Dorsolateral prefrontal cortex (tissue), 122 donors: ENCODE measurements at places on chromosomes 16 and 17. TPM values are rescaled to one million over a fixed set of nuclear protein-coding genes. Genes with fewer than 3 reads are reported as not detected.

- no peak for DNase-seq
These were observed 276.4 kb downstream of the SOX9 start for GRCh38 chr17:72397223-72397667.

GRCh38 chr17:50685691-50686493, 21.8 kb downstream of the ANKRD40 start:
- peak; percentile 28 for DNase-seq

SLC52A1 gene
- total RNA-seq, result not detected

DNA sequence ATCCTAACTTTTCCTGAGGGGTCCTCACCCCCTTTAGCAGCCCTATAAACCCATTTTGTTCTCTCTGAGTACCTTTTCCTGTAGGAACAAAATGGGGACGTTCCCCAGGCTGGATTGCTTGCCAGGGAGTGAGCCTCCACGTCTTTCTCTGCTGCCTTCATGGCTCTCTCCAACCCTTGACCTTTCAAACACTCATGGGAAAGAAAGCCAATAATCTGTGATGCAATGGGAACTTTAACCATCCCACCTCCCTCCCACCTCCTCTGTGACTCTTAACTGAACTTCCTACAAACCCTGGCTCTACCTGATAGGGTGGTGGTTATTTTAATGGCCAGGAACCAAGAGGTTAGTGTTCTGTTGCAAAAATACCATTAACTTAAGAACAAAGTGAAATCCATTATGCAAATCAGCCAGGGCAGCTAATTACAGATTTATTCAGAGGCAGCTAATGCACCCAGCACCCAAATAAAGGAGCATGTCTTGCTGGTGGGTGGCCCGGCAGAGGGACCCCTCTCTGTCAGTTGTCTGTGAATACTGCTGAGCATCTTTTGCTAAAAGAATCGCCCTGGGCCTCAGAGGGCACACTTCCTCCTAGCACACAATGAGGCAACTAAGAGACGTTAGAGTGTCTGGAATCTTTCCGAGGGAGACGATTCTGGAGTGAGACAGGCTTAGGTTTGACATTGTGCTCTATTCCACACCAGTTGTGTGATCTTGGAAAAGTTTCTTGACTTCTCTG, 3.0 kb downstream of the PIPOX start:
- no peak for DNase-seq

DNA sequence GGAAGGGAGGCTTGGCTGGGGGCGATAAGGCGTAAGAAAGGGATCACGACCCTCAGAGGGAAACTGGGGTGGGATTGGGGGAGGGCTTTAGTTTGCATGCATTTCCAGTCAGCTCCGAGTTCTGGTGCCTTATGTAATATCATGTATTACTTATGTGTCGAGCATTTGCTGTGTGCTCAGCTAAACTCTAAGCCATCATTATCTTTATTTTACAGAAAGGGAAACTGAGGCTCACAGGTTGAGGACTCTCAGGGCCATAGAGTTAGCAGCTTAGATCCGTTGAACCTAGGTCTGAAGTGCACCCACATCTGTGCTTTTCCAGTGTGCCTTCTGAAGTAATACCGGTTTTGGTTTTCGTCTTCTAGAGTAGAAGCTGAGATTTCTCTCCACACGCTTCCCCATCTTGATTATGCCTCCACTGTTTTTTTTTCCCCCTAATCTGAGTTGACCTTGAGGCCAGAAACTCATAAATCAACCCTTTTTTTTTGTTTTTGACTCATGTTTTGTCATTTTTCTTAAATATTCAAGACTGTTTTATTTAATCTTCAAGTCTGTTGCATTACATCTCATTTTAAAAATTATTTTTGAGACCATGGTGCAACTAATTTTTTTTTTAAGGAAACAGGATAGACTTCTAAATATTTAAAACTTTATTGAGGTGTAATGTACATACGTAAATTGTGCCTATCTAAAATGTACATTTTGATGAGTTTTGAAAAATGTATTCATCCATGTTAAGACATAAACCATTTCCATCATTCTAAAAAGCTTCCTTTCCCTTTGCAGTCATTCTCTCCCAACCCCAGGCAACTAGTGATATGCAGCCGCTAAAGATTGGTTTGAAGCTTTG, 741 bp downstream of the CYB5B start:
- no peak for DNase-seq

RCVRN gene
- 1.9 TPM for total RNA-seq

SLC6A2 gene
- not detected for total RNA-seq

- DNase-seq, result no peak
These were observed 10.8 kb upstream of the TLCD3B start for GRCh38 chr16:30041841-30042240.

GRCh38 chr17:66373944-66374817, 71.8 kb downstream of the PRKCA start:
- DNase-seq, result peak; percentile 31

DNA sequence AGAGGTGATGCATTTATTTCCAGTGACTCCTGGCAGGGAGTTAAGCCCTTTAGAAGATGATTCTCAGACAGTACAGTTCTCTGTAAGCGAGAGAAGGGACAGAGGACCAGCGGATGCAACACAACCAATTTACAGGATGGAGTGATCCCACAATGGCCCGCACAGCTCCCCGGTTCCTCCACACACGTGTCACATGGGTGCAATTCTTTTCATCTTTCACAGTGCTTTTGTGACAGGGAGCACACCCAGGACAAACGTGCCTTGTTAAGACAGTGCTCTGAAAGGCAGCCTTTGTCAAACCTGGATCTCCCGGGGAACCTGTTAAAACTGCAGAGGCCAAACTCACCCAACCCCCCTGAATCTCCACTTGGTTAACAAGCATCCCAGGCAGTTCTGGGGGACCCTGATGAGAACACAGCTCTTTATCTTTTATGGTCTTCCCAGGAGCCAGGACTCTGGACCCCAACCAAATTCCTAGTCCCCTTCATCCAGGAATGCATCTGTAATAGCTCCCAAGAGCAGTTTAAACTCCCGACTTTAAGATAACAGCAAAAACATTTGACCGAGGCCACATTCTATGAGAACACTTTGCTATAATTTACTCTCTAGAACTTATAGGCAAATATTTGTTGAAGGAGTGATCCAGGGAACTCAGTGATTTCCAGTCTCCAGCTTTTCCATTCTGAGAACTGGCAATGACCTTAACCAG, 134.9 kb upstream of the CDH5 start:
- DNase-seq, result no peak

GRCh38 chr16:78105517-78105916, 6.1 kb downstream of the WWOX start:
- no peak for DNase-seq

DNA sequence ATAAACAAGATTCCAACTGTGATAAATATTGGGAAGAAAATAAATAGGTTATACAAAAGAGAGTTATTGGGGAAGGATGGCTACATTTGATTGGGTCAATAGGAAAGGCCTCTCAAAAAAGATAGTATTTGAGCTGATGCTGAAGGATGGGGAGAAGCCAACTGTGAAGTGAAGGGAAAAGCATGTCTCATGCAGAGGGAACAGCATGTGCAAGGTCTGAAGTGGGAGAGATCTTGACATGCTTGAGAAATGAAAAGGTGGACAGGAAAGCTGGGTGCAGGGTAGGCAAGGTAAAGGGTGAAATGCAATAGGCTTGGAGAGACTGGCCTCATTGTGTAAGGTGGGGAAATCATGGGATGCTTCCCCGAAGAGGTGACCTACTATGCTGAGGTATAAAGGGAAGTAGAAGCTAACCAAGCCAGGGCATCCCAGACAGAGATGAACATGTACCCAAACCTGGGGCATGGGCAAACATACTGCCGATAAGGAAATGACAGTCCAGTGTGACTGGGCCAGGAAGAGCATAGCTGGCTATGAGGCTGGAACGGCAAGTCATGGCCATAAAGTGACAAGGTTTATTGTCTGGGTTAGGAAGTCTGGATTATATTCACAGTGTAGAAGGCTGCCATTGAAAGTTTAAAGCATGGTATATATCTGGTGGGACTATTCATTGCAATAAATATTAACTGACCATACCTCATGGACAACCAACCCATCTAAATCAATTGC, 91.2 kb downstream of the TOX3 start:
- no peak for DNase-seq

GRCh38 chr16:57572978-57573728, 30.7 kb downstream of the ADGRG5 start:
- no peak for DNase-seq

- no peak for DNase-seq
These were observed 30.2 kb downstream of the PLD6 start for GRCh38 chr17:17175917-17176316.

- DNase-seq, result no peak
These were observed 183.8 kb downstream of the CCDC182 start for GRCh38 chr17:57561072-57561861.

DNA sequence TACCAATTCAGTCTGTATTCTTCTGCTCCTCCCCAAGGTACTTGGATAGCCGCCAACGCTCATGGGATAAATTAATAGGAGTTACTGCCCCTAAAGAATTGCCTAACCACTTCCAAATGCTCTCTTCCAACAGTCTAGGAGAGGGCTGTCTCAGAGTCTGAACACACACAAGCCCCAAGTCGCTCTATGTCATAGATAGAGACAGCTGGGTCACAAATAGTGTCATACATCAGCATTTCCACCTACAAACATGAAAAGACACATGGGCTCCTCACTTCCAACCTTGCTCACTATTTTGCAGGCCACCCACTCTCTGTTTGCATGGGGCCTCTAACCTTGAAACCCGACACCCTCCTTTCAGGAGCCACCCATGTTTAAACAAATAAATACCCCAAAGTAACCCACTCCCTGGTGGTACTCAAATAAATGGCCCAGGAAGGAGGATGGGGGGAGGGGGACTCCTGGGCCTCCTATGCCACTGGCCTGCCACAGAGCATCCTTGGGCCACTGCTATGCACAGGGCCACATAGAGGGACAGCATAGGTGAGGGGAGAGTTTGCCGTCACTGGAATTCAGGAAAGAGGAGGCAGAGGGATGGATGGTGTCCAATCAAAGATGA, 265.9 kb downstream of the SOX9 start:
- DNase-seq, result no peak

ITGAD gene
- total RNA-seq, result not detected

- no peak for DNase-seq
These were observed 18.3 kb upstream of the ATP2C2 start for GRCh38 chr16:84349862-84350684.

DNA sequence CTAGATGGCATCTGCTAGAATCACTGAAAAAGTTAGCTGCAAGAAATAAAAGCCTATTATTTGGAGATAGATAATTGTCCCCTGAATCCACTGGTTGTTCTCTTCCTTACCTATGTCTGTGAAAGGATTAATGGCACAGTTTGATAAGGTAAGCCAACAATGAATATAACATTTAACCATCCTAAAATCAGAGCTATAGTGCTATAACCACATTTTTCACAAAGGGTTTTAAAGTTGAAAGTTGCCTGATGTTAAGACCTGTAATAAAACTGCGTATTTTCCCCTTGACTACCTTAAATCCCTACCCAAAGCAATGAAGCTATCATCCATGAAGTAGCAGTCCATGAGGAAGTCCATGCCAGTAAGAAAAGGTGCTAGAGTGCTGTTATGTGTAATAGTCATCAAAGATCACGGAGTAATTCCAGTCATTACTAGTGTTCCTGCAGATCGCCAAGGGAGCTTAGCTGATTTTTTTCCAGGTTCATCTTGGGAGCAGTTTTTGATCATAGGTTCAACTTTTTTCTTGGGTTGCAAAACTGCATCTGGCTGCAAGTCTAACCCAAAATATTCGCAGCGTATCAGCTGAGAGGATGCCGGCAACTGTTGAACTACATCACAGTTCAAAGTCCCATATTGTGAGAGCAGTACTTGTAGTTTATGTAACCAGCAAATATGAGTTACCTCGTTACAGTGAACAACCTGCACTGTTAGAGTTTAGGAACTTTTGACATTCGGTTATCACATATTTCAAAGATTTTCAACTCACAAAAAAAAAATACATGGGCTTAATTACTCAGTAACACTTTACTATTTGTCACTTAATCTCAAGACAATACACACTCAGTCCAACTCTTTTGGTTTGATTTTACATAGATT, 18.2 kb upstream of the RSL1D1 start:
- DNase-seq, result no peak

DNA sequence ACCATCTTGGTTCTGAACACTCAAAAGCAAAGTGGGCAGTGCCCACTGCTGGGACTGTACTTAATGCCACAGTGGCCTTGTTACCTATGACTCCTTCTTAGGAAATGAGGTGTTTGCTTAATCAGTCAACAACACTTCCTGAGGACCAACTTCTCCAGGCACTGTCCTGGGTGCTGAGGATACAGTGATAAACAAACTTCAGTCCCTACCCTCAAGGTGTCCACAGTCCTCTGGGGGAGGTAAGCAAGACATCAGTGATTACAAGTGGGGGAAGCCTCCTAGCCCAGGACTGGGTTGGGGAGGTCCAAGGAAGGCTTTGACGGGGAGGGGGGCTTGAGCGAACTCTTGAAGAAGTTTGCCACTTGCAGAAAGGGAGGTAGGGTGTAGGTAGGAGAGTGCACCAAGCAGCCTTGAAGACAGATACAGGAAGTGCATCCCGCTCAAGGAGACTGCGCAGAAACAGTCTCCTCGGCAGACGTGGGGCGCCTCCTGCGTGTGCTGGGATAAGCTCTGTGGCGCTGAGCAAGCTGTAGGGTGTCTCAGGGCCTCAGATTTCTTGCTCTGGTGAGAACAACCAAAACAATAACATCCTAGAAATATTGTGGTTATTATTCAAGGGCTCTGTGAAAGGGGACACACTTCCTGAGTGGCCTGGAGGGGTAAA, 2.6 kb upstream of the ABCC3 start:
- DNase-seq, result no peak

CSH2 gene
- total RNA-seq, result not detected

GRCh38 chr17:78485290-78486168, 91.7 kb downstream of the DNAH17 start:
- no peak for DNase-seq

DNA sequence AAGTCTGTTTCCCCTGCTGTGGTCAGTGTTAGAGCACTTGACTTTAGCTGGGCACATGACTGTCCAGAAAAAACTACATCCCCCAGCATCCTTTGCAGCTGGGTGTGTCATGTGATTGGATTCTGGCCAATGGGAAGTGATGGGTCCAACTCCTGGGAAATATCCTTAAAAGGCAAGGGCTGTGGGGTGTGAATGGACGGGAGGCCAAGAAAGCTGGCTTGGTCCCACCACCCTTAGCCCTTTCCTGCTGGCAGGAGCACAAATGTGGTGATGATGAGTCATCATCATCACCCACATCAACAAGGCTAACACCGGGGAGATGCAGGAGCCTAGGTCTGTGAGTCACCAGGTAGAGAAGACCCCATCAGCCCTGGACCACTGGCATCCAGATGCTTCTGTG, 341.7 kb downstream of the C16orf95 start:
- DNase-seq, result no peak

DNA sequence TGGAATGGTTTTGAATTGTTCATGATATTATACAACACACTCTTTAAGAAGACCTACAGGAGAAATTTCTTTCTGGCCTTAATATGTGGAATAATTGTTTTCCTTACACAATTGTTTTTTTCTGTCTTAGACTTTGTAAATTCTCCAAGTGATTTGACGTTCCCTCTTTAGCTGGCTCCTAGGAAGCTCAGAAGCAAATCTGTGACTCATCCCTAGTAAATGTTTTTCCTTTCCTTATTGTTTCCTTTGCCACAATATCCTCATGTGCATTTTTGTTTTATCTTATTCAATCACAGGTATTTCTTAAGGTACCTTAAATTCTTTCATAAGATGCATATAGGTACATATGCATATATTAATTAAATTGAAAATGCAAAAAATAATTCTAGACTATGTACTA, 13.5 kb downstream of the KIAA0753 start:
- DNase-seq, result no peak

- DNase-seq, result no peak
These were observed 18.5 kb upstream of the DNAJA2 start for GRCh38 chr16:46991729-46992704.

- DNase-seq, result peak; percentile 70
These were observed at the start of gene DHRS11 for GRCh38 chr17:36591434-36592315. DHRS11 (plus strand) TSS chr17:36591879; CDS start chr17:36592010, 131 bp downstream.

- DNase-seq, result no peak
These were observed 12.7 kb upstream of the ARHGAP23 start for GRCh38 chr17:38415250-38416194.
